ENCODE measurements at places on chromosomes 2 and 18. TPM values are rescaled to one million over a fixed set of nuclear protein-coding genes. Genes with fewer than 3 reads are reported as not detected.

DNA sequence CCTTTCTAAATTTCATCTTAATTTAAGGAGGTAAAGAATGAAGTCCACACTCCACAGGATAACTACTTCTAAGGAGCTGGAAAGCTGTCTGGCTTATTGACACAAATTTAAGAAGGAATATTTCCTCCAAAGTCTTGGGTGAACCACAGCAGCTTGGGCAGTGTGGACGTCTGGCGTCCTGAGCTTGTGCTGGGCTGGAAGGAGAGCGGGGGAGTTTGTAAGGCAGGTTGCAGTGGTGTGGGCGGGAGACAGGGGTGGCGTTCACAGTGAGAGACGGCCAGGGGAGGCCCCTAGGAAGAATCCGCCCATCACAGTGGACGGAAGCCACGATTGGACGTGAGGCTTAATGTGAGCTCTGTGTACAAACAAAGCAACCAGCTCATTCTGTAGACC is 25.7 kb downstream of the ADI1 start:
- DNase-seq: no peak
- H3K36me3 ChIP-seq: peaks cover 18% of the 10 kb centered on the region
- H3K4me3 ChIP-seq: no peak overlapping the region
- H3K27me3 ChIP-seq: no peaks in the 10 kb centered on the region

ANKRD44 gene
- 58.4 TPM for total RNA-seq

GRCh38 chr2:229794636-229795035 is 80.3 kb upstream of the DNER start:
- no peak overlapping the region for H3K4me3 ChIP-seq
- H3K27me3 ChIP-seq: no peaks in the 10 kb centered on the region
- H3K4me1 ChIP-seq: no peaks in the 10 kb centered on the region

CYP27A1 gene
- total RNA-seq: 44.2 TPM

All from stomach (tissue), 19 donors.